ENCODE measurements at places on chromosomes 2 and 18.

DNA sequence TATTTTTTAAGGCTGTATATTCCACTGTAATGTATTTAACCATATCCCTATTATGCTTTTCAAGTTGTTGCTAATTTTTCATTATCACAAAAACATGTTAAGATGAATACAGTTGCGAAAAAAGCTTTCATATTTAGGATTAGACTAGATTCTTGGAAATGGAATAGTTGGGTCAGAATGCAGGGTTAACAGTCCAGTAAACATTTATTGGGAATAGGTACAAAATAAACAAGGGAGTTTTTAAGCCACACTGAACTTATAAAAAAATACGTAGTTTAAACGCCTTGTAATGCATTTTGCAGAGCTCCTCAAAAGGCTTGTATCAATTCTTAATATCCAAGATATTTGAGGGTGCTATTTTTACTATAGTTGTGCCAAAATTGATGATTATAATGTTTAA, 35.6 kb downstream of the RPE start:
- no peak for DNase-seq

GRCh38 chr2:172228177-172228808, 125.6 kb upstream of the DLX2 start:
- DNase-seq: no peak

GRCh38 chr2:173762221-173762620, 203.0 kb downstream of the SP3 start:
- DNase-seq: no peak

GRCh38 chr2:9630117-9630735, 571 bp downstream of the YWHAQ start:
- no peak for DNase-seq

GRCh38 chr2:69926849-69927515, 12.1 kb downstream of the MXD1 start:
- DNase-seq: no peak

- no peak for DNase-seq
Measured at GRCh38 chr2:196331143-196331542, 159.8 kb upstream of the STK17B start.

- DNase-seq: no peak
Measured at GRCh38 chr2:15593327-15593705, 1.6 kb downstream of the DDX1 start.

GRCh38 chr18:11308499-11308898, 159.1 kb upstream of the PIEZO2 start:
- DNase-seq: no peak

DNA sequence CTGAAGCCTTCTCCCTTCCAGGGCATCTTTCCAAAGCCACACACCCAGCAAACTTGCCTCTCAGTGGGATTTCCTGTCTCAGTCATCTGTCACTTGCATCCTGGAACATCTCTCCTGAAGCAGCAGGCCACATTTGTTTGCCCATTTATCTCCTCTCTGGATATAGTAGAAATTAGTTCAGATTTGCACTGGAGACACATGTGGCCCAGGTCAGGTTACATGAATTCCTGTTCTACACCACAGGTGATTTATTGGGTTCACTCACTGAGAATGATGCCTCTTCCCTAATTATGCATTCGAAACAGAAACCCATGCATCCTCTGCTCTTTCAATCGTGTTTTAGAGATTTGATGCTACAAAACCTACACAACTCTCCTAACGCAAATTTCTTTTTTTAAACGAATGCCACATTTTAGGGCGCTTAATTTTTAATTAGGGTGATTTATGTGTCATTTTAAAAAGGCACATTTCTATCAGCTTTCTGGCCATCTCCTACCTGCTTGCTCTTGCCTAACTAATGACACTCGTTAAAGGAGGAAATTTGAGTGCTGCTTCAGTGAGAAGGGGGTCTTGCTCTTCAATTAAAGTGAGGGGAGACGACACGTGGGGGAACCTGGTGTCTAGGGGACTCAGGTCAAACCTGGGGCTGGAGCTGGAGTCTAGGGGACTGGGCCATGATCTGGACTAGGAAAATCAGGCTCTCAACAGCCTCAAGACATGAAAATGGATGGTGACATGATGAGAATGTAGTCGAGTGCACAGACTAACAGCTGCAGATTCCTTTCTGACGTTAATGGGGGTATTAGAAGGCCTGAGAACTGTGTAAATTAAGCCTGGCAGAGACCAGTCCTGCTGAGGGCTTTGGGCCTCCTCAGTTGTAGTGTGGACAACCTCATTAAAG, 221.4 kb downstream of the CLIP4 start:
- DNase-seq: no peak

DNA sequence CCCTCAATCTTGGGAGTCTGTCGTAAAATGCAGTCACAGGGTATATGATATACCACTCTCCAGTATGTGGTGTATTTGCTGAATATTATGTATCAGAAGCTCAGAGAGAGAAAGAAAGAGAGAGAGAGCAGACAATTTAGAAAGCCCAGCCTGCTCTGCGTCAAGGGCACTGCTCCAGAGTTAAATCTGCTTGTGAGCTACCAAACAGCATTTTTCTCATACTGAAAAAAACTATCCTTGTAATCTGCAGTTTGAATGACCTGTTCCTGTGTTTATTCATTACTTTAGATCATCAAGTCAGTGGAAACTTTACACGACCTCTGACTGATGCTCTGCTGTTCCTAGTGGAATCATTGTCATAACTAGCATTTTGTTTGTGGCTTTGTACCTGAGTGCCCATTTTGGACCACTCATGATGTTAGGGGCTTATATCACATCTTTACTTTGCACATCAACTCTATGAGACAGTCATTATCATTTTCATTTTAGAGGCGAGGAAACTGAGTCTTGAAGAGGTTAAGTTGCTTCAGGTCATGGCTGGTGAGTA, 89.2 kb upstream of the PELI1 start:
- DNase-seq: no peak

- no peak for DNase-seq
Measured at GRCh38 chr2:172230889-172231401, 128.2 kb upstream of the DLX2 start.

DNA sequence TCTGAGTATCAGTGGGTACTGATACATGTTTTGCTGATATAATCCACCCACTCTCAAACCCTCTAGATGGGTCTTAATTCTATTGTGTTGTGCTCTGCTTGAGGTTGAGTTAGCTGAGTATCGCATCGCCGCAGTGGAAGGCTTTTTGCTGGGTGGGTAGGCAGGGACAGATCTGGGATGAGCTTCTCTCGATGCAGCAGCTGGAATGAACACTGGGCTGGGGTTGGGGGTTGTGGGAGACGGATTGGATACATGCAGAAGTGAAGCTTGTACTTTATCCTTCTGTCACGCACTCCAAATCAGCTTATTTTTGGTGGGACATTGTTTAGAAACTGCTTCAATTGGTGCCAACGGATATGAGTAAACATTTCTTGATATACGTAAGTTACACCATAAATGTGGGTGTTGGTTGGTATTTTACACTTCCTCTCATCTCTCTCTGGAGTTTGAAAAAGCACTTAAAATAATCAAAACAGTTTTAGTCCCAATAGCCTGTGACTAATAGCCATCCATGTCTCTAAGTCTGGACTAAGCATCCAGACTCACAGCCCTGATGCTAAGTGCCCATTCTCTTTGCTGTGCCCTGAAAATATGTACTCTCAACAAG, 107.1 kb downstream of the POLE4 start:
- no peak for DNase-seq

- no peak for DNase-seq
Measured at GRCh38 chr2:31739161-31739560, 158.4 kb upstream of the SRD5A2 start.

DNA sequence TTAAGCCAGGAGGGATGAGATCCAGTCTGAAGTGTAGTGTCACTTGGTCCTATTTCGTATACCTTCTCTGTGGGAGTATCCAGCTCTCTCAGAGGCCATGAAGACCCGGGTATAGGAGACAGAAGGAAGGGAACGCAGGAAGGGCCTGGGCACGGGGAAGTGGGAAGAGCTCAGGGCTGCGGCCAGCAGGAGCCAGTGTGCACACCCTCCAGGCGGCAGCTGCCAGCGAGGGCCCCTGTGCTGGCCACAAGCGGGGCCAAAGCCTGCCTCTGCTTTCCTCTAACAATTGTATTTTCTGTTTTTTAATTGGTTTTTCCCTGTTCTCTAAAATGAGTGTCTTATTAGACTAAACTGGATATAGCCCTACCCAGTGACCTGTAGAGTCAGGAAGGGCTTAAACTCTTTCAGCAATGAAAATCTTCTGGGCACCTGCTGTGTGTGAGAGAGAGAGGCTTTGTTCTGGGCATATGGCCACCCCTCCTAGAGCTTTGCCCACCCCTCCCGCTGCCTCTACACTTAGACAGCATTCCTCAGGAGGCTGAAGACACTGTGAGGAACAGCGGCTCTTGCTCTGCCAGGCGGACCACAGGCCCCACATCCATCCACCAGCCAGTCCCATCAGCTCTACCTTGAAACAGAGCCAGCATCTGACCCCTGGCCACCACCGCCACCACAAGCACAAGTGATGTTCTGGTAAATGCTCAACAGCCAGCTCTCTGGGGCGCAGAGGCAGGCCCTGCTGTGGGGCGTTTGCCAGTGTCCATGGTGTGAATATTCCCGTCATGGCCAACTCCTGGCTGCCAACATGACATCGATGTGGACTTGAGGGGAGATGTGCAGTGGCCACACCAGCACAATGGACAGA, 9.5 kb downstream of the GPR17 start:
- DNase-seq: no peak

- peak; percentile 70 for DNase-seq
Measured at GRCh38 chr2:144942516-144943256, 422.8 kb upstream of the ZEB2 start.

DNA sequence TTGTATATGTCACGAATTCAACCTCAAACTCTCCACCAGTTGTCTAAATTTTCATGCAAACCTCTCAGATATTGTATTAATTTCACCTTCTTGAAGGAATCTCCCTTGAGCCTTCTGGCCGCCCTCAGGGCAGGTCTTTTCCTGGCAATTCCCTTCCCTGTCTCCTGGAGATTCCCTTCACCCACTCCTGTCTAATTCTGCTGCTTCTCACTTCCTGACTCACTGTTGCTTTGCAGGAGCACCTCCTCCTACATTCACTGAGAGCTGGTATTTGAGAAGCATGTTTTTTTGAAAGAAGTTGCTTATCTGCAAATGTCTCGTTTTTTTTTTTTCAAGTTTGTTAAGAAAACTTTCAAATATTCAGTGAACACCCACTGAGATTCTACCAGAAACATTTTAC, 79.9 kb upstream of the OTOS start:
- no peak for DNase-seq
